H7 (cell line): ENCODE measurements at places on chromosomes 6 and 20. TPM values are rescaled to one million over a fixed set of nuclear protein-coding genes. Genes with fewer than 3 reads are reported as not detected.

The AKAP12 gene
- 33.7 and 50.7 TPM in 2 replicates for total RNA-seq

DNA sequence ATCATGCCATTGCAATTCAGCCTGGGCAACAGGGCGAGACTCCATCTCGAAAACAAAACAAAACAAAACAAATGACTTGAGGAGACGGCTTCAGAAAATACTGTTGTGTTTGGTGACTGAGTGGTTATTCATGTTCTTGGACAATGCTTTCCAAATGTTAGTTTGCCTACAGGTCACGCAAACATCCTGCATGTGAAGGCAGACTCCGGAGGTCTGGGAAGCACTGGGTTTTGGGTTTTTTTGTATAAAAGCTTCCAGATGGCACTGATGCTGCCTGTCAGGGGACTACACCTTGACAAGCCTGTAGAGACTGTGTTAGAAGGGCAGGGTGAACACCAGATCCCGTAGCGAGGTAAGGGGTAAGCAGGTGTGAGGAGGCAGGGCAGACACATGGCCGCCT lies 81.7 kb downstream of the THBS2 start:
- no peak for DNase-seq

The LY6G6C gene
- total RNA-seq = not detected in 2 replicates

The CALHM5 gene
- under 0.01 and 0.04 TPM in 2 replicates for total RNA-seq

DNA sequence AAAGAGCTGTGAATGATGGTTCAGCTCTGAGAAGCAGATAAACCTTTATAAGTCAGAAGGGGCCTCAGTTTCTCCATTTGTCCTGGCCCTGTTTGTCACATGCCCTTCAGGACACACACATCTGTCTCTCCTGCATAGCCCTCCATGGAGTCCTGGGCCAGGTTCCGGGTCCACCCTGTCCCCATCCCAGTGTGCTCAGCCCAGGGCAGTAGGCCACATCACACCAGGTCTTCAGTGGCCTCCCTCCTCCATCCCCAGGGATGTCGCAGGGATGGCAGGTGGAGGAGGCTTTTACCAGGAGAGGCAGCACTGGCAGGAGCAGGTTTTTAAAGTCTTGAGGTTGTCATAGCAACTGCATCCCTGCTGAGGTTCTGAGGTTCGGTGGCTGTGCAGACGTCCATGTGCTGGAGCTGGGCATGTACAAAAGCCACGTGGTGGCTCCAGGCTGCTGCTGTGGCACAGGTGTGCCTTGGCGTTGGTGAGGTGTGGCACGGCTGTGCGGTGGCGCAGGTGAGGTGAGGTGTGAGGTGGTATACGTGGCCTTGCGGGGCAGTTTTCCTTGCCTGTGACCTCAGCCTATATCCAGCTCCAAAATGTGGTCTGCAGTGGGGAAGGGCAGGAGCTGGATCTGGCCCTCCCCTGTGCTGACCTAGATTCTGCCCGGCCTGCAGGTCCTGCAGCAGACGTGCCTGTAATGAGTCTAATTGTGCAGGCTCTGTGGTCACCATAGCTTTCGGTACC lies 8.0 kb upstream of the NPBWR2 start:
- no peak for DNase-seq

DNA sequence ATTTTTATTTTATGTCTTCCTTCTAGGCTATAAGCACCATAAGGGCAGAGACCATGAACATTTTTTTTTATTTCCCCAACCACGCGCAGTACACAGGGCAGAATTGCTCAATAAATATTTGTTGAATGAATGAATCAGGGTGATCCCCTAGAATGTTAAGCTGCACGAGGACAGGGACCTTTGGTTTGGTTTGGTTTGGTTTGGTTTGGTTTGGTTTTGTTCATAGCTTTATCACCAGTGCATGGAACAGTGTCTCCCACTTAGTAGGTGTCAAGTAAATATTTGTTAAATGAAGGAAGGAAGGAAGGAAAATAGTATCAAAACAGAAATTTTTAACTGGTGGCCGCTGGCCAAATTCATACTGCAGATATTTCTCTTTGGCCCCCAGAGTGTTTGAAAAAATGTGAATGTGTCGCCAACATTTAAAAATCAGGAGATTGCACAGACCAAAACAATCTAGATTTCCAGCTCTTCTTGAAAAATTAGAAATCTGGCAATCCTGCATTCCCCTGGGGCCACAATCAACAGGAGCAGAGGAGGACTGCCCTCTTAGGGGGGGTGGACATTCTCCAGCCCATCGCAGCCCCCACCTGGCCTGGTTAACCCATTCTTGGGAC lies 205.3 kb downstream of the EYA2 start:
- DNase-seq = no peak
